ENCODE measurements at places on chromosomes 3 and 15.
A peak's percentile ranks its signal among the peaks of the same experiment; 100 is the strongest.

DNA sequence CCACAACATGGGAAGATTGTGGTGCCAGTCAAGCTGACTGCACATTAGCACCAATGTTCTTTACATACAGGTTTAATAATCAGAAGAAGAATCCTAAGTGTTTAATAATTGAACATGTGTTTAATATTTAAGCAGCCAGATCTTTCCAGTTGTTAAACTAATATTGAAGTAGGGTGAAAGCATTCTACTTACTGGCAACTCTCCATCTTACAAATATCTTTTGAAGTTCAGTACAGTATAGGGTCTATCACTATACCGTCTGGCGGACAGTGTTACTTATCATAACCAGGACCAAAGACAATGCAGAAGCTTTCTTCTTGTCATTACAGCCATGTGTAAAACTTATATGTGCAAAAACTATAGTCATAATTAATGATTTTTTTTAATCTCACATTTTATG, 376.4 kb downstream of the CNTN6 start:
- no peak for DNase-seq
- H3K36me3 ChIP-seq, result no peaks in the 10 kb centered on the region
- no peaks in the 10 kb centered on the region for H3K4me1 ChIP-seq
- H3K27me3 ChIP-seq, result no peaks in the 10 kb centered on the region

DNA sequence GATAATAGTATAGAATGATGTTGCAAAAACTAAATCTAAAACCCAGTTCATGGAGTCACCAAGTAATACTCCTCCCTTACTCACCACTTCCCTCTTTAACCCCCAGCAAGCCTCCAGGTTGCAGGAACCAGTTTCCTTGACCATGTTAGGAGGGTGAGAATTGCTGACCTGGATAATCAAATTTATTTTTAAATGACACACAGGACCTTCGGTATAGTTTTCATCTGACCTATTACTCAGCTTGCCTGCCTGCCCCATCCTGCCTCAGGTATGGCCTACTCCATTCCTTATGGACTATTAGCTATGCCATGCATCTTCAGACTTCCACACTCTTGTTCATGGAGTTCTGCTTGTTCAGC, 883 bp downstream of the RTP4 start:
- H3K36me3 ChIP-seq, result peaks cover 6% of the 10 kb centered on the region
- peaks cover 30% of the 10 kb centered on the region for H3K4me1 ChIP-seq
- H3K4me3 ChIP-seq, result peak overlapping the region; percentile 56
- H3K27me3 ChIP-seq, result no peaks in the 10 kb centered on the region
- DNase-seq, result no peak
- H3K27ac ChIP-seq, result peak overlapping the region; percentile 97

DNA sequence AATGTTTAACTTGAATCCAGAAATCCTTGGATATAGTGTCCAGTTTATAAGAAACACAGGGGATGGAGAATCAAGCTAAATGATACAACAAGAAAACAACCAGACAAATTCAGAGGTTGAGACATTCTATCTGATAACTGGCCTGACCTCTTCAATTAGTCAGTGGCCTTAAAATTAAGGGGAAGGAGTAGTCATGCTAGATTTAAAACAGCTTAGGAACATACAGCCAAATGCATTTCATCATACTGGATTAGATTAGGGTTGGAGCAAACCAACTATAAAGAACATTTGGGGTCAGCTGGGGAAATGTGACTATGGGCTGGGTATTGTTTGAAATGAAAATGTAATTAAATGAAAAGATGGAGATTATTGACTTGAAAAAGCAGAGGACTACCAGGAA, 53.3 kb downstream of the PPARG start:
- H3K27me3 ChIP-seq, result no peaks in the 10 kb centered on the region
- no peaks in the 10 kb centered on the region for H3K4me1 ChIP-seq
- no peak overlapping the region for H3K27ac ChIP-seq
- no peak for DNase-seq
- no peak overlapping the region for H3K4me3 ChIP-seq

DNA sequence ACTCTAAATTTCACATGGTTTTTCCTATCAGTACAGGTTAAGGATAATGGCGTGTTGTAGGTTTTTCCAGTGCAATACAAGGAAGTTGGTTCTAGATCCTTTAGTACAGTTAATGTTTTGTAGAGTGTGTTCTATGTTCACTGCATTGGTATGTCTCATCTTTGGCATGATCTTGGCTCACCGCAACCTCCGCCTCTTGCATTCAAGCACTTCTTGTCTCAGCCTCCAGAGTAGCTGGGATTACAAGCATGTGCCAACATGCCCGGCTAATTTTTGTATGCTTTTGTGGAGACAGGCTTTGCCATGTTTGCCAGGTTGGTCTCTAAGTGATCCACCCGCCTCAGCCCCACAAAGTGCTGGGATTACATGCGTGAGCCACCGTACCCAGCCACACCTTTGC, 30.4 kb downstream of the SNRPN start:
- H3K4me3 ChIP-seq, result no peak overlapping the region
- H3K27ac ChIP-seq, result no peak overlapping the region
- H3K27me3 ChIP-seq, result no peaks in the 10 kb centered on the region
- no peak for DNase-seq

- H3K27ac ChIP-seq, result no peak overlapping the region
- H3K27me3 ChIP-seq, result no peaks in the 10 kb centered on the region
- no peak overlapping the region for H3K4me3 ChIP-seq
- no peaks in the 10 kb centered on the region for H3K36me3 ChIP-seq
- peaks cover 10% of the 10 kb centered on the region for H3K4me1 ChIP-seq
Measured at GRCh38 chr3:143928541-143929255, 42.9 kb upstream of the DIPK2A start.

DNA sequence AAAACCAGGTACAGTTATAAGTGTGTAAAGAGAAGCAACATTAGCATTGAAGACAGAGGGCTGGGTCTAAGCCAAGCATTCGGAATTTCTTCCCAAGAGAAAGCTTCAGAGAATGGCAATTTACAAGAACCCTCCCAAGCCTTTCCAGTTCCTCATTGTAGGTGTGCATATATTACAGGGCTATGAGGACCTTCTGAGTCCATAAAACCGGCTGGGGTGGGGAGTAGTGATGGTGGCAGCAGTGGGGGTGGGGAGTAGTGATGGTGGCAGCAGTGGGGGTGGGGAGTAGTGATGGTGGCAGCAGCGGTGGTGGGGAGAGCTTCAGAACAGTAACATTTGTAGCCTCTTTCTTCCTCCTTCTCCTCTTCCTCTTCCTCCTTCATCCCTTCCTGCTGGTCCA, 368.7 kb upstream of the UMPS start:
- DNase-seq, result no peak
- no peaks in the 10 kb centered on the region for H3K36me3 ChIP-seq
- H3K27ac ChIP-seq, result no peak overlapping the region
- no peaks in the 10 kb centered on the region for H3K4me1 ChIP-seq
- H3K27me3 ChIP-seq, result no peaks in the 10 kb centered on the region
- H3K4me3 ChIP-seq, result no peak overlapping the region

- H3K4me1 ChIP-seq, result no peaks in the 10 kb centered on the region
- no peak for DNase-seq
- no peaks in the 10 kb centered on the region for H3K27me3 ChIP-seq
- no peak overlapping the region for H3K27ac ChIP-seq
- H3K36me3 ChIP-seq, result no peaks in the 10 kb centered on the region
- no peak overlapping the region for H3K4me3 ChIP-seq
Measured at GRCh38 chr3:77096966-77097890, 57.3 kb downstream of the ROBO2 start.

- no peaks in the 10 kb centered on the region for H3K36me3 ChIP-seq
- H3K4me3 ChIP-seq, result no peak overlapping the region
- H3K27me3 ChIP-seq, result no peaks in the 10 kb centered on the region
- no peak for DNase-seq
- no peaks in the 10 kb centered on the region for H3K4me1 ChIP-seq
Measured at GRCh38 chr3:78633626-78634025, 1134.2 kb downstream of the ROBO1 start.

- no peaks in the 10 kb centered on the region for H3K36me3 ChIP-seq
- no peaks in the 10 kb centered on the region for H3K27me3 ChIP-seq
- DNase-seq, result no peak
- no peak overlapping the region for H3K27ac ChIP-seq
Measured at GRCh38 chr15:30962079-30962478, 29.3 kb downstream of the MTMR10 start.

GRCh38 chr3:136819392-136819730, 435 bp downstream of the SLC35G2 start:
- no peaks in the 10 kb centered on the region for H3K36me3 ChIP-seq
- H3K27ac ChIP-seq, result peak overlapping the region; percentile 51
- H3K4me1 ChIP-seq, result peaks cover 28% of the 10 kb centered on the region

GRCh38 chr15:44792715-44793114, 56.4 kb downstream of the TRIM69 start:
- no peaks in the 10 kb centered on the region for H3K27me3 ChIP-seq
- DNase-seq, result no peak
- no peak overlapping the region for H3K4me3 ChIP-seq
- H3K36me3 ChIP-seq, result no peaks in the 10 kb centered on the region
- H3K4me1 ChIP-seq, result no peaks in the 10 kb centered on the region
